ENCODE measurements at places on chromosomes 4 and X. TPM values are rescaled to one million over a fixed set of nuclear protein-coding genes. Genes with fewer than 3 reads are reported as not detected.
A peak's percentile ranks its signal among the peaks of the same experiment; 100 is the strongest.

DNA sequence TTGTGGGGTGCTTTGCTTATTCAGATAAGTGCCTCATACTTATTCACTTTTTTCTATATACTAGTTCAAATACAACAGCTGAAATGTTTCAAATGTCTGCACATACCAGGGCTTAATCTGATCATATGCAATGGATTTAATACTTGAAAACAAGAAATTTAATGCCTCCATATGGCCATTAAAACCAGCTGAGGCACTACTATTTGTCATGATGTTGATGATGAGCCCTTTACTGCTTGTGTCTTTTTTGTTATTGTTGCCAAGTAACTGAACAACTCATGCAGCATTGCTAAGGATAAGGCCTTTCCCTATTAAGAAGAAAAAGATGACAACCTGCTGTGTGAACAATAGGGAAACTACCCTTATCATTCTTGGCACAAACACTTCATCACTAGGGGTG, 52.5 kb downstream of the MAGEB10 start:
- no peak for DNase-seq

GRCh38 chr4:181676546-181676945, 566.7 kb upstream of the TENM3 start:
- DNase-seq = no peak

DNA sequence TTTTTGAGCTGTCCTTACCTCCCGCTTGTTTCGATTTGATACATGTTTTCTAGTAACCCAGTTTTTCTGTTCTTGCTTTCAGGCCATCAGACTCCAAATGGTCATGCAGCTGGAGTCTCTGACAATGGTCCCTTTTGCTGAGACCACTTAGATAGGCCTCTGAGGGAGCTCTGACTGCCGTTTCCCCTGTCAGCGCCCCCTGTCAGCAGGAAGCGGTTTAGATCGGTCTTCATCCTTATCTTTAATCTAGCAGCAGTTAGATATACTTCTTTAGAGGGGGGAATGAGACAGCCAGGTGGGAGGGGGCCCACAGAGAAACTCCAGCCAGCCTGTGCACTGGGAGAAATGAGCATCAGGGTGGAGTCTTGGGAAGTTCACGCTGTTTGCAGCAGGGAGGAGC, 457.9 kb downstream of the GPAT3 start:
- DNase-seq = no peak

AKAP14 gene
- total RNA-seq = not detected

FMR1NB gene
- total RNA-seq = not detected

DNA sequence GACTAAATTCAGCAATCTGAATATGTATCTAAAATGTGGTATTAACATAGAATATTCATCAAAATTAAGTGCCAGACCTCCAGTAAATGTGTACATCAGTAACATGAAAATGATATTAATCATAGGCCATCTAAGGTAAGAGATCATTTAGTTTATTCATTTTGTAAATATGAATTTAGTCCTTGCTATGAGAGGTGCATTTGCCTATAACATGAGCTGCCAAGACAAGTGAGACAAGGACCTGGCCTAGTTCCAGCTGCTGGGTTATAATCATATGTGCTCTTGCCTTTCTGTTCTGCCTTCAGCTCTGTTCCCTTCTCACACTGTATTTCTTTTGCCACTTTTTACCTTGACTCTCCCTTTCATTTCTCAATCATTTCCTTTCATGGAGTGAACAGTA, 160.0 kb downstream of the STIM2 start:
- DNase-seq = no peak

- no peak for DNase-seq
These were observed 200.5 kb upstream of the ANK2 start for GRCh38 chr4:112848911-112849310.

ADH7 gene
- total RNA-seq = not detected

- DNase-seq = no peak
These were observed 9.9 kb downstream of the ZNF157 start for GRCh38 chrX:47380268-47380667.

- DNase-seq = peak; percentile 54
These were observed 126.6 kb downstream of the ASB9 start for GRCh38 chrX:15143050-15143824.

- DNase-seq = no peak
These were observed 249.4 kb upstream of the GK2 start for GRCh38 chr4:79657379-79657778.
